ENCODE measurements at places on chromosomes 3 and 15.

DNA sequence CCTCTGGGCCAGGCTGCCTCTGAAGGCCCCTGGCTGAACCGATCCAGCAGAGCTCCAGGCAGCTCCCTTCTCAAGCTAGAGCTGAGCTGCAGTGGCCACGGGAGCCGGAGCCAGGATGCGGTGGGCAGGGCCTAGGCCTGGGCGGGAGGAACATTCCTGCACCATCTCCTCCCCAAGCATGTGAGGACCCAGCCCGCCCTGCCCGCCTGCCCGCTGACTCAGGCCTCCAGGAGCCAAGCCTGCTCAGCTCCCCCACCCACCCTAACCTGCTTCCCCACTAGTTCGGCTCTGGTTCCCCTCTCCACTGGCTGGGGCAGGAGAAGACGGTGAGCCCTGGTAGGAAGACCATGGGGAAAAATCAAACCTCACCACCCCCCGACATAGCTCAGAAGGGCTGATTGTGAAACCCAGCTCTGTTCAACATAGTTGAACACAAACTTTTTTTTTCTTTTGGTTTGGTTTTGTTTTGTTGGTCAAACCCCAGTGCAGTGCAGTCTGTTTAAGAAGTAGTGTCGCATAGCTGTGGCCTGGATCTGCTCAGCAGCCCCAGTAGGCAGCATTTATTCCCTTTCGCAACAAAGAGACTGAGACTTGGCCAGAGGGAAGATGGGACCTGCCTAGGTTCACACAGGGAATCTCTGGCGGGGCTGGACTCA is 13.5 kb downstream of the SNX33 start:
- DNase-seq, result no peak

- no peak for DNase-seq
Measured at GRCh38 chr3:30426293-30426993, 180.0 kb upstream of the TGFBR2 start.

DNA sequence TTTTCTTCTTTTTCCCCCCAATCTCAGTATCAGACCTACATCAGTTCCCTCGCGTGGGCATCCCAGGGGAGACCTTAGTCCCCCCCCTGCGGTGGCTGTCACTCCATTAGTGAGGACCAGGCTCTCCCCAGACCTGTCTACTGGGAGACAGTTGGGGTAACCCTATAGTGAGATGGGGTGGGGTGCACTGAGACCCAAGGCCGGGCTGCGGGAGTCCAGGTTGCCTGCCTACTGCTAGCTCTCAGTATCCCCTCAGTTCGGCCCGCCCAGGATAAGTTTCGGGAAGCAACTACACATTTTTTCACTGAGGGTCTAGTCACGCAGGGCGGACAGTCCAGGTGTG is 671 bp upstream of the DCUN1D1 start:
- DNase-seq, result no peak

DNA sequence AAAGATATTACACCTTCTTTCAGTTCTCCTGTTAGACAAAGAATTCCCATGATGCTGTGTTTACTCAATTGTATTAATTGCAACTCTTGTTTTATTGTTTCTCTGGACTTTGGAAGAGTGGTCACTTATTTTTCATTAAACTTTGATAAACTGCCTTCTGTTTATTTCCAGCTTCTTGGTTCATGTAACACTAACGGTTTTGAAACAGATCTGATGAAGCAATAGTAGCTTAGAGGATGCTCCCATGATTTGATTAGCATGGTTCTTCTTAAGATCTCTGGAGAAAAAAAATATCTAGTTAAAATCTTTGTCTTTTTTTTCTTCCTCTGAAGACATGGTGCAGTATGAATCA is 90.1 kb downstream of the FNDC3B start:
- no peak for DNase-seq

DNA sequence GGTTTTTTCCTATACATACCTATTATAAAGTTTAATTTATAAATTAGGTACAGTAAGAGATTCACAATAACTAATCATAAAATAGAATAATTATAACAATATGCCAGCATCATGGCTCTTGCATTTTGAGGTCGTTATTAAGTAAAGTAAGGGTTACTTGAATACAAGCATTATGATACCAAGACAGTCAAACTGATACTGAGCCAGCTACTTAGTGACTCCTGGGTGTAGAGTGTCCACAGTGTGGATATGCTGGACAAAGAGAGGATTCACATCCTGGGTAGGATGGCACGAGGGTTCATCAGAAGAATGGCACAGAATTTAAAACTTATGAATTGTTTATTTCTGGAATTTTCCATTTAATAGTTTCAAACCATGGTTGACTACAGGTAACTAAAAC is 157.2 kb upstream of the IL12A start:
- DNase-seq, result no peak

DNA sequence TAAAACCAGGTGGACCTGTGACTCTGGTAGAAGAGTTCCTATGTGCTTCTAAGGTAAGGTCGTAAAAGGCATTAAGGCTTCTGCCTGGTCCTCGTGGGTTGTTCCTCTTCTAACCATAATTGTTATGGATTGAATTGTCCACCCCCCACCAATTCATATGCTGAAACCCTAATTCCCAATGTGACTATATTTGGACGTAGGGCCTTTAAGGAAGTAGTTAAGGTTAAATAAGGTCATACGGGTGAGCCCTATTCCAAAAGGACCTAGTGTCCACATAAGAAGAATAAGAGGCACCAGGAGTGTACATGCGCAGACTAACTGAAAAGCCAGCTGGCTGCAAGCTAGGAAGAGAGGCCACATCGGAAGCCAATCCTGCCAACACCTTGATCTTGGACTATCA is 1.9 kb downstream of the ADPGK start:
- DNase-seq, result no peak

GRCh38 chr3:176190755-176191154 is 1006.5 kb downstream of the TBL1XR1 start:
- no peak for DNase-seq

GRCh38 chr3:120182613-120183511 is 88.6 kb upstream of the GSK3B start:
- no peak for DNase-seq

DNA sequence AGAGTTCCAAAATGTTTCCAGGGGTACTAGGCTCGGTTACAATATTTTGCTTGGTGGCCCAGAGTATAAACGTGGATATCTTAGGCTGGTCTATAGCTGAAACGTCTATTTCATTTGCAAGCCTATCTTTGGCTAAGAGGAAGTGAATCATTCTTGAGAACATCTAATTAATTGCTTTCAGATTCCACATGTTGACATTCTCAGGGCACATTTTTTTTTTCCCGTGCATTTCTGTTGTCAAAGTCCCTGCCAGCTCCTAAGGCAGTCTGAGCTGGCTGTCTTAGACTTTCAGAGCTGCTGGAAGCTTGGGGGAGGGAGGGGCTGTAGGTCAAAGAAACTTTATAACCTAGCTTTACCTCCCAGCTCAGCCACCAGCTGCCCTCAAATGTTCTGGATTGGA is 23.2 kb upstream of the LAMP3 start:
- DNase-seq, result no peak

DNA sequence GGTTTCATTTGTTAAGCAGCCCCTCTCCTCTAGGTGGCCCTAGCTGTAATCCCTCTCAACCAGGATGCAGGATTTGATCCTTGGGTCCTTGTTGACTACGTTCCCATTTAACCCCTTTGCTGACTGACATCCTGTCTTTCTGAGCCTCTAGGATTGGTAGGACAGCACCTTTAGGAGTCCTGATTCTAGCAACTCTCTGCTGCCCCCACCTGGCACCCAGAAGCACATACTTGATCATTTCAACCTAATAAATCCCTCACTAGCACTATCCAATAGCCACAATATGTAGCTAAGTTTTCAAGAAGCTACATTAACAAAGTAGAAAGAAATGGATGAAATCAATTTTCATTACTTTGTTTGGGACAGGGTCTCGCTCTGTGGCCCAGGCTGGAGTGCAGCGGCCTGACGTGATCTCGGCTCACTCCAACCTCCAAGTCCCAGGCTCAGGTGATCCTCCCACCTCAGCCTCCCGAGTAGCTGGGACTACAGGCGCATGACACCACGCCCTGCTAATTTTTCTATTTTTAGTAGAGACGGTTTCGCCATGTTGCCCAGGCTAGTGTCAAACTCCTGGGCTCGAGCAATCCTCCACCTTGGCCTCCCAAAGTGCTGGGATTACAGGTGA is 28.3 kb downstream of the RSL24D1 start:
- DNase-seq, result peak; percentile 6

GRCh38 chr3:48528754-48529153 is 24.8 kb upstream of the SHISA5 start:
- no peak for DNase-seq

- no peak for DNase-seq
Measured at GRCh38 chr3:158683230-158683962, 10.9 kb upstream of the LXN start.

GRCh38 chr3:141538568-141539240 is 51.9 kb downstream of the RASA2 start:
- DNase-seq, result no peak

GRCh38 chr3:141129541-141130011 is 78.4 kb downstream of the SPSB4 start:
- DNase-seq, result no peak

GRCh38 chr3:58640700-58641372 is 25.7 kb downstream of the FAM3D start:
- peak; percentile 18 for DNase-seq

DNA sequence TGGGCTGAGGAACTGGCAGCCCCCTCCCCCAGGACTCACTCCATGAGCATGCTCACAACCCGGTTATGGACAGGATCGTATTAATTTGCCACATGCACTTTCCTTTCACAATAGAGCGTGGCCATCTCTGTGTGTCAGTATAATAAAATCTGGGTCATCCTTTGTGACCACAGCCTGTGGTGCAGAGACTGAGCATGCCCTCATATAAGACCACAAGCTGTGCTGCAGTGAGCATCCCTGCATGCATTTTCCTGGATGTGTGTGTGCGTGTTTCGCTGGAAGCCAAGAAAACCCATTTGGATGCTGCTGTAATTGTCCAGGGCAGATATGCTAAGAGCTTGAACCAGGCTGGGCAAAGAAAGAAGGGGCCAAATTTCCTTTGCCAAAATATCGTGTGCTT is 39.7 kb downstream of the CYP11A1 start:
- DNase-seq, result no peak

GRCh38 chr15:81830520-81830919 is 215.3 kb downstream of the MEX3B start:
- DNase-seq, result no peak

DNA sequence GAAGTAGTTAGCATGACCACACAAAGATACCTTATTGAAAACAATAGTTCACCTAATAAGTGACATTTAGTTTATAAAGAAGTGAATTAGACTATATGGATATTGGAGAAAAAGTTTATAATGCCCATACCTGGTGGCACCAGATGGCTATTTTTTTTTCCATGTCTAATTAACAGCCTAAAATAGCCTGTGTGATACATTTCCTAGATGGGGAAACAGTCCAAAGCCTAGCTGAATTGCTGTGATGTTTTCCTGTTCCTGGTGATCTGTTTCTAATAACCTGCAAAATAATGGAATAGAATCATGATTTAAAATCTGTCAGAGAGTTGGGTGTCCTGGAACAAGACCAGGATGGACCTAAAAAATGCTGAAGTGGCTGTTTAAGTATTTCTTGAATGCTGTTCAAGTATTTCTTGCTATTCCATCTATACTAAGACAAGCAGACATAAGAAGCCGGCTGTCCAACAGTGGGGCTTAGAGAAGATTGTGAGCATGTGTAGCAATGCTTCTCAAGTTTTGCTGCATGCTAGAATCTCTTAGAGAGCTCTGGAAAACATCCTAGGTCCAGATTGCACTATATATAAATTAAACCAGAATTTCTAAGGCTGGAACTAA is 31.3 kb downstream of the LRRC3B start:
- DNase-seq, result no peak

DNA sequence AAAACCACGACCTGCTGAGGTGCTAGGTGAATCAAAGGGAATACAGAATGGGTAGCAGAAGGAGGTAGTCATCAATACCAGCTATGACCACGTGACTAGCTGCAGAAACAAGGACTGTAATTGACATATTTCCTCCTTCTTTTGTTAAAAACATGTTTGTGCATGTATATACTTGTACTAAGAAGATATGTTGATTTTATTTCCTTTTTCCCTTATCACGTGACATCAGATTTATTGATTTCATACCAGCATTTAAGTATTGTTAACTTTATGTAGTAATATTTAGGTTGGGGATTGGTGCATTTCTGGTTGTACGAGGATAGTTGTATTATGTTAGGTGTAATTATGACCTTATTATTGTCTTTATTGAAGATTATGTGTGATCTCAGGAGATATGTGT is 36.2 kb downstream of the PEX5L start:
- DNase-seq, result no peak

DNA sequence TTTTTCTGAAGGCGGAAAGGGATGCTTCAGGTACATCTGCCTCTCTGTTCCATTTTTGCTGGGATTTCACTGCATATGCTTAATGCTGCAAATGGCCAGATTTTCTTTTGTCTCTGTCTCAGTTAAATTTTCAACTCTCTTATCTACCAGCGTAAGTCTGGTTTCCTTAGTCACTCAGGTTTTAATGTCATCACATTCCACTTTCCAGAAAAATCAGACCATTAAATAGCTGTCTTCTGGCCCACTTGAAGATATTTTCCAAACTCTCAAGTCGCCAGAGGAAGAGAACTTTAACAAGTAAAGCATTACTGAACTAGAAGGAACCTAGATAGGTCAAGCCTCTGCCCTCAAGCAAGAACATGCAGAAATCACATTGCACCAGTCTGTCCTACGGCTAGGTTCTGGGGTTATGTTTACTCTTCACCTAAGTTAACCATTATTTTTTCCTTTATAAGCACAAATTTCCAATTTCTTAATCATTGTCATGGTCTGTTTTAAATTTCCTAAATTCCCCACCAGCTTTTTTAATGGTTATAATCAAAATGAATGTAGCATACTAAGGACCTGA is 26.5 kb downstream of the AVEN start:
- DNase-seq, result no peak

DNA sequence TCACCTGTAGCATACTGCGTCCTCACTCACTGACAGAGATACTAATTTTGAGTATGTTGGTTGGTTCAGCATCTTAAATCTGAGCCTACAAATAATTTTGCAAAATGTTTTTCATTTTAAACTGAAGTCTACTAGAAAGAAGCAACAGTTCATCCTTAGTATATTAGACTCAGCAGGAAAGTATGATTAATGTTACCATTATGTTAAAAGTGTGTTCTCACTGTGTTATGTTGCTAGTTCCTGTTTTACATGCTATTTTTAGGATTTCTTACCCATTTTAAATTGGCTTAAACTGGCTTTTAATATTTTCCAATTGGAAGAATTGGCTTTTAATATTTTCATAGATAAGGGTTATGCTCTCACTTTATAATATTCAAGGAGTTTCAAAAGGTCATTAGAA is 25.7 kb downstream of the ACKR4 start:
- DNase-seq, result no peak

GRCh38 chr3:104536715-104537114 is 830.0 kb upstream of the ALCAM start:
- no peak for DNase-seq

GRCh38 chr3:122825460-122825859 is 30.6 kb downstream of the SLC49A4 start:
- DNase-seq, result no peak

DNA sequence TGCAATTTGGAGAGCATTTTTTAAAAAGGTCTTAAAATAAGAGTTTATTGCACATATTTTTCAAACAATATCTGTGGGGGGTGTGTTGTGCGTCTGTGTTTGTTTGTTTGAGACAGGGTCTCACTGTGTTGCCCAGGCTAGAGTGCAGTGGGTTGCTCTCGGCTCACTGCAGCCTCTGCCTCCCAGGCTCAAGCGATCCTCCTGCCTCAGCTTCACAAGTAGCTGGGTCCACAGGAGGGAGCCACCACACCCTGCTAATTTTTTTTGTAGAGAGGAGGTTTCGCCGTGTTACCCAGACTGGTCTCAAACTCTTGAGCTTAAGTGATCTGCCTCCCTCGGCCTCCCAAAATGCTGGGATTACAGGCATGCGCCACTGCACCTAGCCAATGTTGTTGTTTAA is 2.7 kb downstream of the MLF1 start:
- DNase-seq, result no peak

Data from NK-92 treated with Interleukin-12 subunit alpha and Interleukin-12 subunit beta, amount 100 ng/mL, for 24 hours (cell line).